ENCODE measurements at places on chromosomes 2 and 18. TPM values are rescaled to one million over a fixed set of nuclear protein-coding genes. Genes with fewer than 3 reads are reported as not detected.

The TM4SF20 gene
- not detected for total RNA-seq

The MAPK4 gene
- total RNA-seq, result 0.28 TPM

The CERKL gene
- total RNA-seq, result not detected

The CETN1 gene
- not detected for total RNA-seq

The MRPL44 gene
- 24.6 TPM for total RNA-seq

The DSG1 gene
- not detected for total RNA-seq

The EPB41L3 gene
- total RNA-seq, result 47.0 TPM

The CXCR2 gene
- total RNA-seq, result not detected

The RTTN gene
- total RNA-seq, result 4.8 TPM

The PAIP2B gene
- 0.73 TPM for total RNA-seq

The UGT1A5 gene
- not detected for total RNA-seq

The TRIM54 gene
- not detected for total RNA-seq

The DSC3 gene
- total RNA-seq, result 4.1 TPM

The ZNF396 gene
- 1.4 TPM for total RNA-seq
